Myocyte (in vitro differentiated cells): ENCODE measurements at places on chromosomes 6 and 20.

GRCh38 chr6:80537118-80537972, 430.9 kb downstream of the BCKDHB start:
- DNase-seq, result no peak

DNA sequence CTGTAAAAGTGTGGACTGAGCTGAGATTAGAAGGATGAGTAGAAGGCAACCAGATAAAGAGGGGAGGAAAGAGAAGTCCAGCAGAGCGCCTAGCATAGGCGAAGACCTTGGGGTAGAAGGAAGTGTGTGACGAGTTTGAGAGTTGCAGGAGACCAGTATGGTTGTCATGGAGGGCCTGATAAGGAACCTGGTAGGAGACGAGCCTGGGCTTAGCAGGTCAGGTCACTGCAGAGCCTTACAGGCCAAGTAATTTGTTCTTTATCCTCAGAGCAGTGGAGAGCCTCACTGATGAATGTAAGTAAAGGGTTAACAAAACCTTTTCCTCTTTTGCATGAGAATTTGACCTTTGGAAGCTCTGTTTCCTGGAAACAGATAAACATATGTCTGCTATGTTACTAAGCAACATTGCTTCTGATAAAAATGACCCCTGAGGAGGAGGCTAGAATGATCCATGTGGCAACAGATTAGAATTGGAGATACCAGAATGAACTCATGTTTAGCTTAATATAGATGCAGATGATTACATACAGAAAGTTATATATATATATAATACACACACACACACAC, 2.9 kb upstream of the TMEM74B start:
- DNase-seq, result no peak

DNA sequence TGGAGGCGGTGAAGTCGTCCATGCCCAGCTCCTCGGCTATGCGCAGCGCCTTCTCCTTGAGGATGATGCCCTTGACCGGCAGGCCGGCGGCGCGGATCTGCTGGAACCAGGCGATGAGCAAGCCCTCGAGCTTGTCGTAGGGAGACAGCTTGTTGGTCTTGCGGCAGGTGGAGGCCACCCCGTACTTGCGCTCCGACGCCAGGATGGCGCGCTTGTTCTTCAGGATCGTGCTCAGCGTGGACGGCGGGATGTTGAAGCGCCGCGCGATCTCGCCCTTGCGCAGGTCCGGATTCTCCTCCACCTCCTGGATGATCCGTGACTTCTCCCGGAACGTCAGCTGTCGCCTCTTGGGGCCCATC, 435 bp downstream of the CENPB start:
- DNase-seq, result peak; percentile 69

GRCh38 chr6:130503146-130503545, 137.3 kb downstream of the TMEM200A start:
- no peak for DNase-seq
